A549 treated with DMSO at 1 μM for 4 hours (cell line): ENCODE measurements at places on chromosomes 5 and 9. TPM values are rescaled to one million over a fixed set of nuclear protein-coding genes. Genes with fewer than 3 reads are reported as not detected.

Gene TAS2R1
- total RNA-seq, result not detected in 5 replicates

Gene CA9
- 3.4 to 8.1 TPM (median 6.2 TPM) in 5 replicates for total RNA-seq

Gene RORB
- not detected in 5 replicates for total RNA-seq

Gene OBP2B
- total RNA-seq, result not detected in 5 replicates

Gene GGTA1
- not detected in 5 replicates for total RNA-seq

Gene RNF183
- total RNA-seq, result 0.20 TPM in 1 of 5 replicates, not detected in the others

Gene KLHL3
- total RNA-seq, result 0.06 to 0.30 TPM (median 0.19 TPM) in 5 replicates

Gene TAF11L10
- not detected in 5 replicates for total RNA-seq

Gene ACTBL2
- total RNA-seq, result 0.02 to 0.09 TPM (median 0.06 TPM) in 5 replicates

Gene PCDHA10
- total RNA-seq, result 0.01 to 0.06 TPM (median 0.01 TPM) in 4 of 5 replicates, not detected in the other

Gene C5orf52
- not detected in 5 replicates for total RNA-seq

Gene PROB1
- total RNA-seq, result 0.28 to 0.37 TPM (median 0.33 TPM) in 5 replicates

Gene PCDHB4
- 0.03 to 0.17 TPM (median 0.05 TPM) in 5 replicates for total RNA-seq

Gene ARL10
- total RNA-seq, result 0.31 to 1.1 TPM (median 0.76 TPM) in 5 replicates

Gene CDC20B
- 0.07 to 0.14 TPM (median 0.09 TPM) in 3 of 5 replicates, not detected in the others for total RNA-seq

Gene TIFAB
- not detected in 5 replicates for total RNA-seq

Gene PCDHB12
- total RNA-seq, result 0.02 TPM in 1 of 5 replicates, not detected in the others

Gene FCN2
- total RNA-seq, result not detected in 5 replicates

Gene PCDHA9
- total RNA-seq, result 0.01 TPM in 1 of 5 replicates, not detected in the others

Gene IFNK
- not detected in 5 replicates for total RNA-seq

Gene C6
- total RNA-seq, result not detected in 5 replicates

Gene SLC25A2
- total RNA-seq, result not detected in 5 replicates

Gene WDR38
- 0.07 to 0.15 TPM (median 0.09 TPM) in 3 of 5 replicates, not detected in the others for total RNA-seq
